ENCODE measurements at places on chromosomes 3 and 15. TPM values are rescaled to one million over a fixed set of nuclear protein-coding genes. Genes with fewer than 3 reads are reported as not detected.

The SOX2 gene
- total RNA-seq, result 316 TPM

DNA sequence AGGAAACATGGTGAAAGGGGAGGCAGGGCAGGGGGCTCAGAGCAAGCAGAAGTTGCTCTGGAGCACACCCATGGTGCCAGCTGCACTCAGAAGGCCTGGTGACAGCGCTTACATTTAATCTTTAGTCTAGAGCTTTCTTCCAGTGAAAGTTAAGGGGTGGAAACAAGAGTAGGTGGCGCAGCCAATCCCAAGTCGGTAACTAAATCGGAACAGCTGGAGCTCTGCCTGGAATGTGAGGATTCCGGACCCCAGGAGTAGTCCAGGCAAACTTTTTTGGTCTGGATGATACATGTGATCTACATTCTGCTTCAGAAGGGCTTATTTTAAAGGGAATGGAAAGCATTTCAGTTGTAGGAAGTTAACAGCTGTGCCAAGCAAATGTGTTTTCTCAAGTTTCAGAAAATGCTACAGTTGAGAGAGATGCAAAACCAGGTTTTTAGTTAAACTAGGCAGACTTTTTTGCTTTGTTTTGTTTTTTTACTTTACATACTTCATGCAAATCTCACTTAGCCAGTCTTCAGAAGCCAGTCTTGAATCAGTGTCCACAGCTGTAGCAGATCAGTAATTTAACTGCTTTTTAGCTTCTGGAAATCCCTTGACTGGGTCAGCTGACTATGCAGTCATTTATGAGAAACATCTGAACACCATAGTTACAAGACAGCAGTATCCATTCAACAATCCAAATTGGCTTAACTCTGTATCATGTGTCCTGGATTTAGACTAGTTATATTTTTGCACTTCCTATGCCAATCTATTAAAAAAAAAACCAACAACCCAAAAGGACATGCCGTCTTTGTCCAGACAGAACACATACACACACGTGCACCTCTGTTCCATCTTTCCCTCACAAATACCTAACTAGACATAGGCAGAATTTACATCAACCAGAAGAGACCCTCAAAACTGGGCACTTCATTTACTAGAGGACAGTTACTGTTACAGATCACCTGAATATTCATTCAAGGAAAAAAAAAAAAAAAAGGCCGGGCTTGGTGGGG lies 33.2 kb downstream of the ZNF106 start:
- peak; percentile 90 for DNase-seq
- H3K36me3 ChIP-seq, result peaks cover 2% of the 10 kb centered on the region
- peaks cover 2% of the 10 kb centered on the region for H3K4me1 ChIP-seq
- H3K27me3 ChIP-seq, result no peaks in the 10 kb centered on the region
- peak overlapping the region; percentile 66 for H3K27ac ChIP-seq

The SHC4 gene
- total RNA-seq, result 0.26 TPM

DNA sequence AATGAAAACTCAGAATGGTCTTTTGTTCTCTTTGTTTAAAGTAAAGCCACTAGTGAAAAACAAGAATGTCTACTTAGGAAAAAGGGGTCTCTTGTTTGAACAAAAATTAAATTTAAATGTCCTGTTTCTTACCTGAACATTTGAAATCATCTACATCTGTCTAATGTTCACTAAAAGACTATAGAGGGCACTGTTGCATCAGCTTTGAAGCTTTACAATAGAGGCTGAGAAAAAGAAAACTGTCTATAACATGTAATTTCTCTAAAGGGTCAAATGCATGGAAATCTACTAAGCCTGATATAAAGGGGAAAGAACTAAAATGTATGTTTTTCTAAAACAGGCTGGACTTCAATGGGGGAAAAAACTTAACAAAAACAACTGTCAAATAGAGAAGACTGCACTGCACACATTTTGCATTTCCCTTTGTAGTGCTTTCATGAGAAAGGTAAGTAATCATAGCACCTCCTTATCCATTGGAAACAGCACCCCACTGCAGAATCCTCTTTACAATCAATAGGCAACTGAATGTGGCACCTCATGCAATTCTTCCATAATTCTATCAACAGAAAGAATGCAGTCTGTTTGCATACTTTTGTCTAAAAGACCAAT lies 26.3 kb downstream of the DPH6 start:
- no peak overlapping the region for H3K27ac ChIP-seq
- no peak overlapping the region for H3K4me3 ChIP-seq
- DNase-seq, result no peak
- no peaks in the 10 kb centered on the region for H3K36me3 ChIP-seq
- no peaks in the 10 kb centered on the region for H3K27me3 ChIP-seq

DNA sequence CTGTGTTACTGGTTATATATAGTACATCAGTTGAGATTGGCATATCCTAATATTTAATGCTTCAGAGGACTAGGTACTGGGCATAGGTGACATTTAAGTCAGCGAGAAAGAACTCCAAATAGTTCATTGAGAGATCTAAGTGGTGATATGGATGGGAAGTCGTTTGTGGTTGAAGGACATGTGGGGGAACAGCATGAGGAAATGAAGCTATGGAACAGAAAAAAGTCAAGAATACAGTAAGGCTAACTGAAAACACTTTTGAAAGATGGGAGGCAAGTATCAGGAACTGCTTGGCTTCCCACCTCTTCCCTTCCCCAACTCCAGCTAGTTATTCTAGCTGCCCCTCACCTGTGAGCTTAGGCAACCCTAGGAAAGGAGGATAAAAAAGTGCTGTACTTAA lies 3.7 kb upstream of the MYO5A start:
- DNase-seq, result no peak
- no peaks in the 10 kb centered on the region for H3K36me3 ChIP-seq
- peaks cover 7% of the 10 kb centered on the region for H3K27me3 ChIP-seq
- no peaks in the 10 kb centered on the region for H3K4me1 ChIP-seq
- H3K27ac ChIP-seq, result no peak overlapping the region
- no peak overlapping the region for H3K4me3 ChIP-seq
